ENCODE measurements at places on chromosomes 13 and 19.

GRCh38 chr19:45881909-45882528, 3.9 kb downstream of the IRF2BP1 start:
- DNase-seq: no peak

- no peak for DNase-seq
These were observed 346.6 kb downstream of the RFC3 start for GRCh38 chr13:34164582-34164981.

DNA sequence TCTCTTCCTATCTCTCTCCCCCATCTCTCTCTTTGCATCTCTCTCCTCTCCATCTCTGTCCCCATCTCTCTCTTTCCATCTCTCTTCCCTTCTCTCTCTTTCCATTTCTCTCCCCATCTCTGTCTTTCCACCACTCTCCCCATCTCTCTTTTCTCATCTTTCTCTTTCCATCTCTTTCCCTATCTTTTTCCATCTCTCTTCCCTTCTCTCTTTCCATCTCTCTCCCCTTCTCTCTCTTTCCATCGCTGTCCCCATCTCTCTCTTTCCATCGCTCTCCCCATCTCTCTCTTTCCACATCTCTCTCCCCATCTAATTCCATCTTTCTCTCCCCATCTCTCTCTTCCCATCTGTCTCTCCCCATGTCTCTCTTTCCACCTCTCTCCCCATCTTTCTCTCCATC, 24.5 kb downstream of the ADGRE3 start:
- no peak for DNase-seq

- DNase-seq: no peak
These were observed 287.4 kb downstream of the PCDH17 start for GRCh38 chr13:57918913-57919312.

GRCh38 chr19:41928221-41928683, at the start of gene ERFL:
TSS of gene ERFL (minus strand) at chr19:41928449. CDS start at chr19:41912919, 15,530 bp downstream.
- no peak for DNase-seq

DNA sequence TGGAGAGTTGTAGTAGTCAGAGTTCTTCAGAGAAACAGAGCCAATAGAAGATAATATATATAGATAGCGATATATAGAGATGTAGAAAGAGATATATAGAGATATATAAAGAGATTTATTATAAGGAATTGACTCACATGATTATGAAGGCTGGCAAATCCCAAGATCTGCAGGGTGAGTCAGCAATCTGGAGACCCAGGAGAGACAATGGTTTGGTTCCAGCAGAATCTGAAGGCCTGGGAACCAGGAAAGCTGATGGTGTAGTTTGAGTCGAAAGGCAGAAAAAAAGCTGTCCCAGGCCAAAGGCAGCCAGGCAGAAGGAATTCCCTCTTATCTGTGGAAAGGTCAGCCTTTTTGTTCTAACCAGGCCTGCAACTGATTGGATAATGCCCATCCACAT, 194.1 kb downstream of the NUFIP1 start:
- no peak for DNase-seq

GRCh38 chr13:75153834-75154233, 328.1 kb downstream of the TBC1D4 start:
- DNase-seq: no peak
